ENCODE measurements at places on chromosomes 5 and 9.

DNA sequence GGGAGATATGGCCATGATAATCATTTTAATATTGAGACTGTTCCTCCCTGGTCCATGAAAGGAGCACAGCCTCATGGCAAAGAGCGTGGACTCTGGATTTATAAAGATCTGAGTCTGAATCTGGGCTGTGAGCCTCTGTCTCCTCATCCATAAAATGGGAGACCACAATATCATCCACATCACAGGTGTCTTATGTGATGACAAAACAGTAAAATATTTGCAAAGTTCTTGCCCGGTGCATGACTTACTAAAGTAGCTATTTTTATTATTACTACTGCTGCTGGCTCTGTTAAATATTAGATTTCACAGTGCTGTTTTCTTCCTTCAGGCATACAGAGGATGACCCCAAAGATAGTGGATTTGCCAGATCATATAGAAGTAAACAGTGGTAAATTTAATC is 74.1 kb downstream of the TEK start:
- no peak for DNase-seq

GRCh38 chr9:132283863-132284262 is 70.9 kb downstream of the SETX start:
- DNase-seq, result no peak

- DNase-seq, result no peak
Measured at GRCh38 chr5:39302472-39302871, 61.8 kb downstream of the C9 start.

DNA sequence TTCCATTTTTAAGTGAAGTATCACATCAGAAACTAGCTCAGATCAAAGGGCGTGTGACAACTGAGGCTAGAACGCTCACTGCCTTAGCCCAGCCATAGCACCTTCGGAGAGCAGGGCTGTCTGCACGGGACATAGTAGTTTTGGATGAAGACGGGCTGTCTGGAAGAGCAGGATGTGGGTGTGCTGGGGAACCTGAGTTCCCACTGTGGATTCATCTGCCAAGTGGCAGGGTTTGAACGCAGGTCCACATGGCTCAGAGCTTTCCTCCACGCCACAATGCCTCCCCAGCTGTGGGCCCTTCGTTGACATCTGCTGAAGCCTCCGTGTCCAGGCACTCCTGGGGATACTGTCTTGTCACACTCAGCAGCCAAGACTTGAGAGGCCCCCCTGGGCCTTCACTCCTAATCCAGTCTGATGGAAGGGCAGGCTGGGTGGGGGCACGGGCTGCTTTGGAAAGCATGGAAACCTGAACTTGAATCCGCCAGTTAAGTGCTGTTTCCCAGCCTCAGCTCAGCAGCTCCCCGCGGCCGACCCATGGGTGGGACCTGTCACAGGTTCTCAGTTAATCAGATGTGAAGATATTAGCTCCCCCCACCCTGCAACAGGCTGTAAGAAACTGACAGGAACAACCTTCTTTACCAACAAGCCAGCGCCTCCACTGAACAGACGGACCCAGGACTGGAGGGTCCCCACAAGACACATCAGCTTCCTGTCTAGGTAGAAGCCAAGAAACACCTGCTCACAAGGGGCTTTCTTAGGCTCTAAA is 228.1 kb downstream of the FANCC start:
- DNase-seq, result no peak

DNA sequence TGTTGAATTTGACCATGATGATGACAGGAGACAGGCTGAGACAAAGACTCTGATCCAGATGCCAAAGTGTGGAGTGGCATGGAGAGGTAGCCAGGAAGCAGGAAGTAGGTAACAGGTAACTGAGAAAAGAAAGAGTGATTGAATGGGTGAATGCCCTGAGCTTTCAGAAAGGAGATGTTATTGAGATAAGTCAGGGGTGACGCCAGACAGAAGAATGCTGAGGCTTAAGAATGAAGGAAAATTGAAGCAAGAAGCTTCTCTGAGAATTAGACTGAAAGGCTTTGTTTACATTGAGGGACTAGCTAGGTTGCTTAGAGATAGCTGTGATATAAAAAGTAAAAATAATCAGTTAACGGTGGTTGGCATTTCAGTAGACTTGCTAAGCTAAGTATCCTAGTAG is 165.7 kb downstream of the PSAT1 start:
- no peak for DNase-seq

- DNase-seq, result no peak
Measured at GRCh38 chr9:123358181-123358905, 2.3 kb downstream of the CRB2 start.

DNA sequence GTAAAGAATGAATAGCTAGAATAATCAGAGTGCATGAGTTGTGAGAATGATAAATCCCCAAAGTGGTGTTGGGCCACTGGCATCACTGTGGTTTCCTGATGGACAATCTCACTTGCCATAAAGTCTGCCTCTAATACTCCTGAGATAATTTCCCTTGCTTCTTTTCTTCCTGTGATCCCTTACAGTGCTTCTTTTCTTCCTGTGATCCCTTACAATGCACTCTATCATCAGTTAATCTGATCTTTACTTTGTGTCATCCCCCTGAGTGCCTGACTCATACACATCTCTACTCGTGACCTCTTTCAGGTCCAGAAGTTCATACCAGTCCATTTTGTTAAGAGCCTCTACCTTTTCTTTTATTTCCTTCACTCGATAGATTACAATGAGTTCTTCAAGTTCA is 418.3 kb downstream of the HCN1 start:
- DNase-seq, result no peak

DNA sequence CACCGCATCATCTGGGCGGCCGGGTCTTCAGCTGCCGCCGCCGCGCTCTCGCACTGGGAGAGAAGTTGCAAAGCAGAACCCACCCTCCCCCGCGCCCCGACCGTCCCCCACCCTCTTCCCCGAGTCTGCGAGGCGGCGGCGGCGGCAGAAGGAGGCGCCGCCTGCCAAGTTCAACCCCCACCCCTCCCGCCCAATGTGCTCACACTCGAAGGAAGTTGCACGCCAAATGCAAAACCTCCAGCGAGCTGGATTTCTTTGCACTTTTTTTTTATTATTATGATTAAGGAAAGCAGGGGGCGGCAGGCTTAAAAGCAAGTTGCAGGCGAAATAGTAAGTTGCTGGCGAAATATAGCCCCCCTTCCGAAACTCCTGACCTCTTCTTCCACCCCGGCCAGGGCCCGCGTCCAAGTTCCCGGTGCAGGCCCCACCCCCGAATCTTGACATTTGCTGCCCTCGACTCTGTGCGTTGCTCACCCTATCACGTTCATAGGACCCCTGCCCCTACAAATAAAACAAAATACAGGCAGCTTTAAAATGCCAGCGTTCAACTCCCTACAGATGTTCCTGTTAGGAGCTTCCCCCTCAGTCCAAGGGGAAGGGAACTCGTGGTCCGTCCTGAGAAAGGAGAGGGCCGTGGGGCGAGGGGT is 1.1 kb upstream of the NR3C1 start:
- peak; percentile 67 for DNase-seq

- no peak for DNase-seq
Measured at GRCh38 chr5:66570201-66570600, 26.0 kb upstream of the MAST4 start.

- DNase-seq, result peak; percentile 21
Measured at GRCh38 chr9:33287087-33287490, 3.2 kb upstream of the NFX1 start.

DNA sequence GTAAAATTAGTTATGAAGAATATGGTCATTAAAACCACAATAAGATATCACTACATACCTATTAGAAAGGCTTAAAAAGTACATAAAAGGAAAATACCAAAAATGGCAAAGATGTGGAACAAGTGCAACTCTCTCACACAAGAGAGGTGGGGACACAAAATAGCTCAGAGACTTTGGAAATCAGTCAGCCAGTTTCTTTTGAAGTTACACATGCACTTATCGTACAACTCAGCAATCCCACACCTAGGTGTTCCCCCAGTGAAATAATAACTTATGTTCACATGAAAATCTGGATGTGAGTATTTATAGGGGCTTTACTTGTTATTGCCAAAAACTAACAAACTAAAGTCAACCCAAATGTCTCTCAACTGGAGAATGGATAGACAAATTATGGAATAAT is 9.8 kb upstream of the RICTOR start:
- no peak for DNase-seq

GRCh38 chr5:2946315-2946714 is 194.8 kb upstream of the IRX2 start:
- no peak for DNase-seq

DNA sequence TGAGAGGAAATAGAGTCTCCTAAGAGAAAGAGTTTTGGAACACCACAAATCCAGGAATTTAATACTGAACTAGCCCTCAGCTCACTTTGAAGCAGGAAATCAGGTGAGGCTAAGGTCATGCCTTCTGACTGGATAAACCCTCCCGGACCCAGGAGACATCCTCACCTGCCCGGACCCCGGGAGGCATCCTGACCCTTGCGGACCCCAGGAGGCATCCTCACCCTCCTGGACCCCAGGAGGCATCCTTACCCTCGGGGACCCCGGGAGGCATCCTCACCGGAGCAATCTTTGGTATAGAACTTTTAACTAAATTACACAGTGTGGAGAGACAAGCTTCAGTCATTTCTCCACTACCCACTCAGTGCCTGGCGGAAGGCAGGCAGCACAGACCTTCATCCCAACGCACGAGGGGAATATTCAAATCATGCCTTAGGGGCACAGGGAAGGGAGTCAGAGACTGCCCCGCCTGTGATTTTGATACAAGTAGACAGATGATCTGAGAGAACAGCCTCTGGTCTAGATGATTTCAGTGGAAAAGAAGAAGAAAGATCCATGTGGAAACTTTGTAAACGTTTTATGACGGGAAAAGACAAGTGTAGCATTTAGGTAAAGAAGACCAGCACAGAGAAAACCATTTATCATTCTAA is 21.3 kb downstream of the STXBP1 start:
- no peak for DNase-seq

DNA sequence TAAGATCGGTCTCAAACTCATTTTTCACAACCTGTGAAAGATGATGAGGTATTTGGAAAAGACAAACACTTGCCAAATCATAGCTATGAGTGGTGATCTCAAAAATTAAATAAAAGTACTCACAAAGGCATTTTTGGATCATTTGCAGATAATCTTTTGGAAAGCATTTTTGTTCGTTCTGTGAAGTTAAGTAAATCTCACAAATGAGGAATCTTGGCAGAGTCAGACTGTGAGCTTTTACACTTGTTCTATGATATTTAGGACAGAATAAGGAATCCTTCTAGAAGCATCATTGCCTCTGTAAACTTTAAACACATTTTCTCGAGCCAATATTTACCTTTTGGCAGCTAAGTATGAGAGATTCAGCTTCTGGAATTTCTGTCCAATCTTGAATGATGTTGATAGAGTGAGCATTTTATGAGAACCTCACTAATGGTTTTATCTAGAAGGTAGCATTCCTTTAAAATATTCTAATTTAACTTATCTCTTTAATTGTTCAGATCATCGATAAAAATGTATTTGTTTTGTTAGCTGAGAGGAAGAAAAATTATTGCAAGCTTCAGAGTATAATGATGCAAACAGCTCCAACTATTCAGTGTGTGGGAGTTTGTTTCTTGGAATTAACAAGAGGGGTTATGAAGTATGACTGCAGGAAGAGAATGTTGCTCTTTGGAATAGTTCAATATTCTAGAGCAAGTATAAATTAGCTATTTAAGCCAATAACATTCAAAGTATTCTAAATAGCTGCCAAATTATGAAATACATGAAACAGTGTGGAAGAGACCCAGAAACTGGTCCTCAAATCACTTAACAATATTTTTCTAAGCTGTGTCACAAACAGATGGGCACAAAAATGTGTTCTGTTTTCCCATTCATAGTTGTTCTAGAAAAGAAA is 48.6 kb upstream of the SLCO6A1 start:
- no peak for DNase-seq

DNA sequence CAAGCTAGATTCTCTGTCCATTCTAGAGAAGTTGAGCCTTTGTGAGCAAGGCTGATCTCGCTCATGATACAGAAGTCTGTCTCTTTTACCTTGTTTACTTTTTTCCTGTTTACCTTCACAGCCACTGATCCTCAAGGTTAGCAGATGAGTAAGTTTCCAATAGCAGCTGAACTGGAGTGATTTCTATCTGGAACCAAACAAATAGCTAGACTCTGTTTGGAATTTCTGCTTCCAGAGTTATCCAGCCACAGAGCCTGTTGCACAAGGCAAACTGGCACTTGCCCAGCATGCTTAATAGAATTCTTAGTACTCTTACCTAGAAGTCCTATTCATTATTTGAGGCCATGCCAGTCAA is 12.8 kb upstream of the PANK3 start:
- no peak for DNase-seq

- DNase-seq, result peak; percentile 59
Measured at GRCh38 chr9:447230-448025, 232.8 kb downstream of the DOCK8 start.

- DNase-seq, result no peak
Measured at GRCh38 chr9:15096972-15097371, 186.7 kb upstream of the FREM1 start.

GRCh38 chr5:133967124-133967523 is 1.3 kb downstream of the C5orf15 start:
- no peak for DNase-seq

- no peak for DNase-seq
Measured at GRCh38 chr5:139852696-139853095, 57.1 kb downstream of the PSD2 start.

GRCh38 chr9:121319383-121319780 is 50.7 kb downstream of the STOM start:
- no peak for DNase-seq

DNA sequence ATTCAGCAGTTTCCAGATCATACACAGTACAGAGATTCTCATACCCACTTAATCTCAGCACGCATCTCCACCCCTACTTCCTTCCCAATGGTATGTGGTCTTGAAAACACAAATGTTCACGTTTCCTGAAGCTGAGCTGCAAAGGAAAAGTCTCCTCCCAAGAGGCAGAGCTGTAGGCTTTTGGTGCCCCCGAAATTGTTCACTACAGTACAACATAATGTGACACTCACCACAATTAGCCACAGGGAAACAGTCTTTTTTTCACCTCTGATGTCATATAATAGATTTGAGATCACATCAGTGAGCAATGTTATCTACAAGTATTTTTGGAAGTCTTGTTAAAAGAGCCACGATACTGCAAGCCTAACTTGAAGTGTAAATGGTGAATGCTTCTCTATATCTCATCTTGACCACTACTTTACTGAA is 40.2 kb downstream of the NFIB start:
- no peak for DNase-seq

GRCh38 chr5:126525630-126526245 is 69.3 kb downstream of the ALDH7A1 start:
- no peak for DNase-seq

DNA sequence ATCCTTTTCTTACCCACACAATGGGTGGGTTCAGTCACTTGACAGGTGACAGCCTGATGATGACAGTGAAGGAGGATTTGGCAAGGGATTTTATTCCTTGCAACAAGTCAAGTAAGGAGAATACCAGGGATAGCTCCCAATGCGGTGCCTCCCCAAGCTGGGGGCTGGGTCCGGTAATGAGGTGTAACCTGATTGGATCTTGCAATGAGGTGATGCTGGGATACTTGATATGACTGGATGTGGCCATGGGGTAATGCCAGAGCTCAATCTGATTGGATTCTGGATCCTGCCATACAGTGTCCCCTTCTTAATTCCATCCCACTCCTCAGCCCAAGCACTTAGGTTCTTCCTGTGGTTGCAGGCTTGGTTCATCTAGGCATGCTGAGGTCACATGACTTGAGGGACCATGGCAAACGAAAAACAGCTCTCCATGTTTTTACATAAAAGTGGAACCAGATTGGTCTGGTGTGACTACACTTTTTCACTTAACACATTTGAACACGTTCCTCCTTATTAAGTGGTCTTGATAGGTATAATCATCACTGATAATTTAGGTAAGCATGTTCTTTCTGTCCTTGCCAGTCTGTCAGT is 181.1 kb downstream of the PDZD2 start:
- no peak for DNase-seq

Measured in activated CD4-positive, alpha-beta T cell treated with anti-CD3 and anti-CD28 coated beads, Interleukin-2, amount 50 U/mL, for 4 hours (primary cell).